ENCODE measurements at places on chromosomes 5 and 9.

DNA sequence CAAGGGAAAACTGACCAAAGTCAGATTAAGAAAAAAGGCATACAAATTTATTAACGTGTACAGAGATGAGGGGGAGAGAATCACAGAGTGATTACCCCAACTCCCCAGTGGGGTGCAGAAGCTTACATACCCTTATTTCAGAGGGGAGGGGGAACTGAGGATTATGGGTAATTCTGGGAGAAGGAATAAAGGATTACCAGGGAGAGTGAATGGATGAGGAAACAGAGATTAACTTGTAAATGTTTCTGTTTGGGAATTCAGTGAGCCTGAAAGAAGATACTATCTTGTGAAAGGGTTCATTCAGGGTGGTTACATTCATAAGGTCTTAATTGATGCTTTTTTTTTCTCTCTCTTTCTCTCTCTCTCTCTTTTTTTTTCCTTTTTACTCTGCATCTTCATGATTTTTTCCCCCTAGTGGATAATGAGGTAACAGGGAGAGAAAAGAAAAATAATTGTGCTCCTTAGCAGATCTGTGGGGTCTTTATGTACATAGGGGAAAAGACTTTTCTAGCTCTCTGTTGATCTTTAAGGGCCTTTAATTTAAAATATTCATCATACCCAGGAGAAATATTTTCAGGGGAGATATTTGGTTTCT is 49.4 kb downstream of the TARS1 start:
- DNase-seq = no peak

- DNase-seq = no peak
These were observed 3.7 kb upstream of the NIPAL4 start for GRCh38 chr5:157456301-157456700.

DNA sequence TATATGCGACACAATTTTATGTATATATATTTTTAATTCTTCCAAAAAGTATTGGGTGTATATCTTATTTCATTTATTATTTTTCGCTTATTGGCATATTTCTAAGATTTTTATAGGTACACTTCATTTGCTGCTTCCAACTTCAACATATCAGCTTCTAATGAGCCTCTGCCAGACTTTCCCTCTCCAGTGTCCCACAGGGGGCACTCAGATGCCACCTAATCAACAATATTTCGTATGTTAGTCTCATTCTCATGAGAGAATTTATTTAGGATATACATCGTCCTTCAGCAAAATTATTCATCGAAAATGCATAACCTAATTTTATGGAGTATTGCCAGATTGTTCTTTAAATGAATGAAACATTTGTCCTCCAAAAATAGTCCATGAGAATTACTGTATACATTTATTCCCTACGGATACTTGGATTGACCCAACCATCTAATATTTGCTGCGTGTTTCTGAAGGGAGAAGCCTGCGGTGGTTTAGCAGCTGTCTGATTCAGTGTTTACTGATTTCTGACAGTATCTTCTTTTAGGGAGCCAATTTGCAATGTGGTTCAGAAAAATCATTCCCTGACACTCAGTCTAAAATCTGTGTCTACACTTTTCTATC is 100.6 kb upstream of the SELENOP start:
- DNase-seq = no peak

DNA sequence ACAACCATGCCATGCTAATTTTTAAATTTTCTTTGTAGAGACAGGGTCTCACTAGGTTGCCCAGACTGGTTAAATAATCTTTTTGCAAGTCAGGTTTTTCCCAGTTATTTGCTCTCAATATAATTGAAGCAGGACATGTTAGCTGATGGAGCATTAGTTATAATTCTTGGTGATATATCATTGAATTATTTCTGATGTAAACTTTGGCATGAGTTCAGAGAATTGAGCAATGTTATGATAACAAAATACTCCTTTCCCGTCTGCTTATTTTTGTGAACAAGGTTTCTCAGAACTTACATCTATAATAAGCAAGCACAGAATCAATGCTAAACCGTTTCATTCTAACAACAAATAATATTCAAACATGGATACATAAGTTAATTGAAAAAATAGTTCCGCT is 37.8 kb downstream of the BHMT start:
- DNase-seq = no peak

GRCh38 chr5:71482132-71482531 is 26.7 kb downstream of the BDP1 start:
- DNase-seq = no peak

GRCh38 chr5:168318240-168318639 is 26.8 kb downstream of the WWC1 start:
- no peak for DNase-seq

GRCh38 chr9:99419070-99419469 is 197.0 kb downstream of the SEC61B start:
- no peak for DNase-seq

DNA sequence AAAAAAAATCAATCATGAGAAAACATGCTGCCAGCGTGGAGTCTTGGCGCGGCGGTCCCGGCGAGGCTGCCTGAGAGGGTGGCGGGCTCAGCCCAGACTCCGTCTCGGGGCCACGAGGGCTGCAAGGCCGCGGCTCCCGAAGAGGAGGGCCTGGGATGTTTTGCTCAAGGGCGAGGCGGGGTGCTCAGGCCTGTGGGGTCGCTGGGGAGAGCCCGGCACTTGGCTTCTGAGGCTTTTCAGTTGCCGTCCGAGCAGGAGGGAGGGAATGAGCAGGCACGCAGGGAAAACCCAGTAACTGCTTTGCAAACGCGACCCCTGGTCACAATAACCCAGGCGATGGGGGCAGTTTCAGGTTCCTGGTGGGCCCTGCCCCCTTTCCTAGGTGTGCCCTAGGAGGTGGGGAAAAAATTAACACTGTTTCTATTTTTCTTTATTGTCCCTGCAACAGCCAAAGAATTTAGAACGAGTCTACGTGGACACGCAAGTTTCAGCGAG is 3.2 kb upstream of the IRX2 start:
- DNase-seq = no peak

DNA sequence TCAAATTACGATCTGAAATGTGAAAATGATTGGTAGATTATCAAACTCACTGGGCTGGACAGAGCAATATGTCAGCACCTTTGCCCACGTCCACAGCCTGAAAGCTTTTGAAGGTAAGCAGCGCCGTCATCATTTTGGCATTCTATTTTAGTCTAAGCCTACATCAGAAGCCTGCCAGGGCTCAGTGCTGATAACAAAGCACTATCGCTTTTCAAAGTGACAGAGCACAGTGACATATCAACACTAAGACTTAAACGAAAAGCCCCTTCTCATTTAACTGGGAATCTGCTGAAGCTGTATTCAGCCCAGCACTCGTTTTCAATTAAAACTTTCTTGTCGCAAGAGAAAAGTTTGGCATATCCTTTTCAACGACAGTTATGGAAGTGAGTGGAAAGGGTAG is 1076.3 kb downstream of the PTPRD start:
- no peak for DNase-seq

GRCh38 chr5:145660897-145661640 is 174.1 kb downstream of the PRELID2 start:
- no peak for DNase-seq

- no peak for DNase-seq
These were observed 12.9 kb downstream of the ANKRD33B start for GRCh38 chr5:10576790-10577189.

DNA sequence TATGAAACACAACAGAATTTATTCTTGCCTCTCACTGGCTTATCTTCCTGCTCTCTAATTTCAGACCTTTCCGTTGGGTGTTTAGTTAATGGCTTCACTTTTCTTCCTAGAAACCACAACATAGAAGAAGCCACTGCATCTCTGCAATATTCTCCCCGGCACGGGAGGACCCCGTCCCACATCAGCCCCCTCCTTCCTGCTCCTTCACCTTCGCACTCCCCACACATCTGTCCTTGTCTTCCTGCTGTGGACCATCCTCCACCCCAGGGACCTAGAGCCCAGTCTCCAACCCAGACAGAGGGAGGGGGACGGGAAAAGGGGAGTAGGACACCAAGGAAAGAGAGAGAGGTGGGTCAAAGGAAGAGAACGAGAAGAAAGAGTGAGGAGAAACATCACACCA is 1.4 kb downstream of the OR2V1 start:
- no peak for DNase-seq

DNA sequence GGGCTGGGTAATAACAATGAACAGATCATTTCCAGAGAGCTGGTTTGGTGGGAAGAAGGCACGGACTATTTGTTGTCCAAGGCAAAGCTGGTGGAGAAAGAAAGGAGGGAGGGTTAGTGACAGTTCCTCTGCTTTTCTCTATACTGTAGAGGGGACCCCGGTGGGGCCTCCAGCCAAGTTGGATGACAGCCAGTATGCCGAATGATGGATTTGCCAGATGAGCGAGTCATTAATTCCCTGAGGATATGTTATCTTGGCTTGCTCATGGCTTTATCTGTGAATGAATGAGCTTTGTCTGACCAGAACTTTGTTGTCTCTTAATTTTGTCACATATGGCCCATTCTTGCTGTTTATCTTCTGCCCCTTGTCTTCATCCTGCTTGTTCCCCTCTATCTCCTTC is 158.6 kb upstream of the GLRA1 start:
- no peak for DNase-seq

GRCh38 chr5:6083311-6083978 is 294.9 kb downstream of the MED10 start:
- DNase-seq = no peak

DNA sequence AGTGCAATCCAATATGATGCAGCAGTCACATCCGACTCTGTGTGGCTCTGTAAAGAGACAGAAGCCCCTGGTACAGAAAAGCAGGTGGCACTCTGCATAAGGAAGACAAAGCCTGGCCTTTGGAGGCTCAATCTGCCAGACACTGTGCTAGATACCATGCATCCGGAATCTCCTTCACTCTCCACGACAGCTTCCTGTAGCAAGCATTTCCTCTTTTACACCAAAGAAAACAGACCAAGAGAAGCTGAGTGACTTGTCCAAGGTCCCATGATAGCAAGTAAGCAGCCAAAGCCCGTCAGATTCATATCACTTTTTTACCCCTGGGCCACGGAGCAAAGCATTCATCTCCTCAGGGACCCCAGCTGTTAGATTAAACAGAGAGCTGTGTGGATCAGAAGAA is 64.2 kb upstream of the SMIM23 start:
- no peak for DNase-seq

DNA sequence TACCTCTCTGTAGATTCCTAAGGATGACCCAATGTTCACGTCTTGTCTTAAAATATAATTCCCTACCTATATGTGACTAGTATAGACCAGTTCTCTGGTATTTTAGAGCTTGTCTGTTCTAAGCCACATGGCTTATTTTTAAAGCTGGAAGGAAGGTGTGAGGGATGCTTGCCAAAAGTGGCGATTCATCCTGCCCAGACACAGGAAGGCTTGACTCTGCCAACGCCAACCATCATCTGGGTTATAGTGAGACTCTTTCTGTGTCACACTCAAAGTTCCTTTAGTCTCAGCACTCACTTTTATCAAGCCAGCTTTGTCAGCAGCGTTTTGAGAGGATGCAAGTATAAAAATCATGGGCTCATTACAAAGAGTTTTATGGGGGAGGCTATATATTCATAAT is 500.0 kb downstream of the PTPRD start:
- DNase-seq = no peak

- no peak for DNase-seq
These were observed 15.8 kb downstream of the RNF180 start for GRCh38 chr5:64181440-64181839.

DNA sequence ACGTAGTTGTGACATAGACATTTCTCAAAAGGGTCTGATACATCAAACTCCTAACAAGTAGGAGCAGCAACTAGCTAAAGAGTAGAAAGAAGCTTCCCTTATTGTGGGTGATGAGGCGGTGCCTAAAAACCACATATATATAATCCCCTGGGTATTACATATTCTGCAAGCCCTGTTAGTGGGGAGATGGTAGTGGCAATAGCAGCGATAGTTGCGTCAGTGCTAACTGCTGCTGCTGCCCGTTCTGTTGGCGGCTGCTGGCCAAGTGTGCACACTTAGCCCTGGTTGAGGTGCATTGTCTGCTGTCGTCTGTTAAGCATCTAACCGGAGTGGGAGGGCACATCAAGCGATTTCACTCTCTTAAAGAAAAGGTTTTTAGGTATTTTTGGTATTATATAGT is 35.8 kb downstream of the VLDLR start:
- DNase-seq = peak; percentile 24

GRCh38 chr9:115540091-115540490 is 422.1 kb upstream of the TNC start:
- DNase-seq = no peak

- no peak for DNase-seq
These were observed 244.2 kb downstream of the EBF1 start for GRCh38 chr5:158855510-158855909.

DNA sequence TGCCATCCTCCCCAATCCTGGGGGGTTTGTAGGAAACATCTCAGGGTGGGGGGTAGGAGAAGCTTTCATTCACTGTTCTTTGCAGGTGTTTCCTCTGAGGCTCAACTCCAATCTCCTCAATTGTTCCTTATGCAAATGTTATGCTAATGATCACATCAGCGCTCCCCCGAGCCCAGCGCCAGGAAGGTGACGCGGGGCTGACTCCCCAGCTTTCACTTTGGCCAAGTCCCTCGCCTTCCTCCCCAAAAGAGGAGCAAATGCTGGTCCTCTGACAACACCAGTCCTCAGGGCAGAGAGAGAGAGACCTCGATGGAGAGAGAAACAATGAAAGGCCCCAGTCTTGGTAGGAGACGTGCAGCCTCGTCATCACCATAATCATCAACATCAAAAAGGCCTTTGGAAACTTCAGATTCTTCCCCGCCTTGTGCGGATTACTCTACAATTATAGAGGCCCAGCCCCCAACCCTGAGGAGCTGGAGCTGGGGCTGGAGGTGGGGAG is 39.1 kb downstream of the PCDH1 start:
- no peak for DNase-seq

DNA sequence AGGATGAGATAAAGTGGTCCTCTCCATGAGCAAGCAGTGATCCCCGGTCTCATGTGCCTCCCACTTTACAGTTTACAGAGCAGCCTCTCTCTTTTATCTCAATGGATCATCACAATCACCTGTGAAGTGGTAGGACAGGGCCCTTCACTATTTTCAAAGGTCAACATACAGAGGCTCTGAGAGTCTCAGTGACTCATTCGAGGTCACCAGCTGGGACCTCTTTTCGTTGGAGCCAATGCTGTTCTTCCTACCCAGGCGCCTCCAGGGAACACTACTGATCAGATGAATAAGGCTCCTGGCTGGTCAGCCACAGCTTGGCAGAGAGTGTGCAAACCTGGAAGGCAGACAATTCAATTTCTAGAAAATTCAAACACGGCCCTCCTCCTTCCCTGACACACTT is 16.6 kb downstream of the GGTA1 start:
- no peak for DNase-seq

- no peak for DNase-seq
These were observed 47.4 kb downstream of the SPEF2 start for GRCh38 chr5:35665096-35665495.

- peak; percentile 66 for DNase-seq
These were observed 21.2 kb downstream of the OTULIN start for GRCh38 chr5:14685757-14686156.

GRCh38 chr5:154236011-154236410 is 45.5 kb downstream of the GALNT10 start:
- no peak for DNase-seq

Measured in stimulated activated naive B cell treated with anti-CD40 and anti-IgM and Interleukin-4, amounts not matched to agents 10 μg/mL and 1 μg/mL and 100 μg/mL, for 72 hours (primary cell).